ENCODE measurements at places on chromosomes 16 and 17. TPM values are rescaled to one million over a fixed set of nuclear protein-coding genes. Genes with fewer than 3 reads are reported as not detected.

DNA sequence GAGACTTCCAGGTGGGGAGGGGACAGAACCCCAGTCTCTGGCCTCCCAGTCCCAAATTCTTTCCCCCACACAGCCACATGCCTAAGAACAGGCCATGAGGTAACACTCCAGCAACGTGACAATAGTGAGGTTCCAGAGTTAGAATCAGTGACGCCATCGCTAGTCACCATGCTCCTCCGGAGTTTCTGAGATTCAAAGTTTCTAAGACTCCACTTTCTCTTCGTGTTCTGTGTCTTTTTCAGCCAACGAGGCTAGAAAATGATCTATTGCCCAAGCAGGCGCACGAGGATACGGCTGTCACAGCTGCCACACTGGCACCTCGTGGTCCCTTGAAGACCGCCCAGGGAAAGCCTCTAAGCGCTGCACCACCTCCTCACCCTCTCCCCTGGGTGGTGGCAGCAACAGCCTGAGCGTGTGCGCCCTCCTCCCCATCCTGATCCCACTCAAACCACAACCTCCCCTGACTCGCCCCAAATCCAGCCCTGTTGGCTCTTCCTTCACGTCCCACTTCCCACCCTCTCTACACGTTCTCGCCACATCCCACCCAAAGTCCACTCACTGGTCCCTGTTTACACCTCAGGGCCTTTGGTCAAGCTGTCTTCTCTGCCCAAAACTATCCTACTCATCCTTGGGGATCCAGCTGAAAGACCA lies 1.0 kb downstream of the MCRIP1 start:
- DNase-seq, result peak; percentile 23

DNA sequence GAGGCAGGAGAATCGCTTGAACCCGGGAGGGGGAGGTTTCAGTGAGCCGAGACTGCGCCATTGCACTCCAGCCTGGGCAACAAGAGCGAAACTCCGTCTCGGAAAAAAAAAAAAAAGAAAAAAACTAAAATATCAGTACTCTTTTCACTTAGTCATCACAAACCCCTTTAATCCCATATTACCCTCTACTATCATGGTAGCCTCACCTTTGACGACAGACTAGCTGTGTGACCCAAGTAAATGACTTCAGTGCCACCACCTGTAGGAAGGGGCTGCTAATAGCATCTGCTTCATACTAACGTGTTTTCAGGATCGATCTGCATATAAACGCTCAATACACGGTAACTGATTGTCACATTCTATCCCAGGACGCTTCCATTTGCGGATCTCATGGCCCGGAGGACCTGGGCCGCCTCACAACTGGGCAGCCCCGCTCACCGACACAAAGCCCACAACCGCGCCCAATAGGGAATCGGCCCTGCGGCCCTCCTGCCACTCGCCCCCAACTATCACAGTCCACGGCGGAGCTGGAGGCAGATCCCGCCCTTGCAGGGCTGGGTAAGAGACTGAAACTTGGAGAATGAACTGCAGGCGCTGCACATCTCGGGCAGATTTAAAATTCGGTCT lies 1.1 kb upstream of the ZNF263 start:
- DNase-seq, result no peak

DNA sequence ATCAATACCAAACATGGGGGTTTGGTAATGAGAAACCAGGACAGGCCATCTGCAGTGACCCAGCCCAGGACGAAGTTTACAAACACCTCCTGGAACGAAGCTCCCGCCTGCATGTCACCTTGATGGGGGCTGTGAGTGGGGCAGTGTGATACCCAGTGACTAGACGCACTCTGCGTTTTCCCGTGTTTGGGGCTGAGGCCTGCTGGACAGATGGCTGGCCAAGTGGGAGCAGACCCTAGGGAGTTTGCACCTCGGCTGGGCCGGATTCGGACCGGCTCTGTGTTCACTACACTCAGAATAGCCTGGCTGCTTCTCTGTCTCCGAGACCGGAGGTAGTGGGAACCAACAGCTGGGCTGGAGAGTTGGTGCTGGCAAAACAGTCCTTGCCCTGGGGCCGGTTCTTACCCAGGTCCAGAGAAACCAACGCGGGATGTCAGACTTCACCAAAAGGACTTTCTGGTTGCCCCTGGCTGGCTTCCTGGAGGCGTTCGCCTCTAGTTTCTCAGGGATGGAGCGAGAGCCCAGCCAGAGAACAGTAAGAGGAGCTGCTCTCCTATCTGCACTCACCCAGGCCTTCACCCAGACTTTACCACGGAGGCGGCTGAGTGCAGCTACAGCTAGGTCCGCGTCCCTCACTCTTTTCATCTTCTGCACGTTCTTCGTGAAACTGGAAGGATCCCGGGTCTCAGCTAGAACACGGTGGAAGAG lies 20.4 kb downstream of the CARHSP1 start:
- DNase-seq, result no peak

- DNase-seq, result no peak
These were observed 23.7 kb upstream of the BCO1 start for GRCh38 chr16:81214745-81215166.

SLC9A5 gene
- total RNA-seq, result 2.5 TPM

DNA sequence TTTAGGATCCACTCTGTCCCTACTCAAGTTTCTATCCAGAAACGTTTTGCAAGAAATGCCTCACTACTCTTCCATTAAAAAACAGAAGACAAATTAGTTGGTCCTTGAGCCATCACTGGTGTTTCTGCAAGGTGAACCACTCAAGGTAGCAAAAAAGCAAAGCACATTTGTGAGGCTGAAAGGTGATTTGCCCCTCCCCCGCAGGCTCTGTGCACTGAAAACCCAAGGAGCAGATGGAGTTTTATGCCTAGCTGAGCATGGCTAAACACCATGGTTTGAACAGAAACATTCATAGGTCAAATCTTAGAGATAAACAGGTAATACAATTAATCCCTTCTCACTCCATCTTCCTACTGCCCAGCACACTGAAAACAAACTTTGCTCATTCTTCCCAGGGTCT lies 538.2 kb upstream of the CDH5 start:
- DNase-seq, result no peak

- no peak for DNase-seq
These were observed 39.7 kb downstream of the CUEDC1 start for GRCh38 chr17:57915544-57915943.

DNA sequence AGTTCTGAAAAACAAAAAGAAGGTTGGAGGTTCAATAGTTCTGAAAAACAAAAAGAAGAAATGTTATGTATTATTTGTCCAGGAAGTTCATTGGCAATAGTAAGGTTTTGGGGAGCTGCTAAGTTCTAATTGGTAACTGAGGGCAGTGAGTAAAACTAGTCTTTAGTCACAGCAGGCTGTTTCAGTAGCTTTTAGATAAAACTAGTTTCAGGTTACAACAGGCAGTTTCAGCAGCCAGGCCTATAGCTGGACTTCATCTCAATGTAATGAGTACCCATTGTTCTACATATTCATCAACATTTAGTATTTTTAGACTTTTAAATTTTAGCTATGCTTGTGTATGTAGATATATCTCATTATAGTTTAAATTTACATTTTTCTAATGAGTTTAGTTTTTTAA lies 639.3 kb downstream of the TOX3 start:
- no peak for DNase-seq

DNA sequence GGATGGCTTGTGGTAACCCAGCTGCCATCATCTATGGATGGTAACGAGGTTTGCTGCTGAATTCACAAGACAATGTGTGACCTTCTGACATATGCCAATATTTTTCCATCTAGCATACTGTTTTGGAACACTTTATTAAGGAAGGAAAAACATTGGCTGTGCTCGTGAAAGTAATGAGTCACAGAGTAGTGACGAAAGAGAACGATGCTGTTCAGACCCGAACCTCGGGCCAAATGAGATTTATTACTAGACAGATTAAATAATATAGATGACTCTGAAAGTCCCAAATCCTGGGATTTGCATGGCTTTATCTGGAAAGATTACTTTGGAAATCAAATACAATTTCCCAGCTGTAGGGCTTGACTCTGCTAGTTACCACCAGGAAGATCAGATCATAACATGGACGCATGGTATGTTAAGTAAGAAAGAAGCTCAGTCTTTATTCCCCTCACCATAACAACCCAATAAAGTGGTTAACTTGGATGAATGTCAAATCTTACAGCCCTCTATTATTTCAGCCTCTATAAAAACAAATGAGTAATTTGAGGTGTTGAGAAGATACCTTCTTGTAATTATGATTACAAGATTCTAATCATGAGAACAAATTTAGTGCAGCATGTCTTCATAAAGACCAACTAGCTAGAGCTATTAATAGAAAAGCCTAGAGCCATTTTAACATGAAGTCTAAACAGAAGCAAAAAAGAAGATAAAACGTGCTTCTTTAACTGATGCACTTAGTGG lies 32.6 kb downstream of the ERN1 start:
- DNase-seq, result no peak

Measured in activated B cell treated with CpG ODN at 0.5 μM for 24 hours (primary cell).